ENCODE measurements at places on chromosomes 4 and X.

DNA sequence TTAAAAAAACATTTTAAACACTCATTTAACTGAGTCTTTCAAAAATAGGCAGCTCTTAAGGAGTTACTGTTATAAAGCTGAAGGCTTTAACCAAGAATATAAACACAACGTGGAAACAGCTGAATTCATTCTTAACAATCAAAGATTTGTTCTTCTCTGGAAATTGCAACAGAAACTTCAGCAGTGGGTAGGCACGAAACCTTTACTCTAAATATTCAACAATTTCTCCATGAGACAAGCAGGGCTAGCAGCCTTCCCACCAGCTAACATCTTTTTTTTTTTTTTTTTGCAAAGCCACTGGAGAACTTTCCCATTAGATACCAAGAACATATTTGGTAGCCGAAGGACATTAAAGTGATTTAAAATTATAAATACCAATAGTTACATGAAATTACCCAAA, 78.2 kb upstream of the PRSS48 start:
- DNase-seq: no peak

GRCh38 chr4:53103481-53103880, 241.4 kb downstream of the RASL11B start:
- no peak for DNase-seq

DNA sequence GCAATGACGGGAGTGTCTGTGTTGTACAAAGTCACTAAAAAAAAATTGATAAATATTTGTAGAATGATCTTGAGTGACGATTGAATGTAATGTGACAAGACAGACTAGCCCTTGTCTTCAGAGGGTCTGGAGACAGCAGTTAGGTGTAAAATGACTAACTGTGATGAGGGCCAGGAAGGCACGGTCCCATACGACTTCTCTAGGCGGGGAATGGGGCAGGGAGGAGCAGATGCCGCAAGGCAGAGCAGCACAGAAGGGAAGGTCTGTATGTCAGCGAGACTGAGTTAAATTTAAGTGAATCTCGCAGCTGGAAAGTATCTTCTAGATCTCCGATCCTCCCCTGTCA, 405 bp downstream of the CENPE start:
- DNase-seq: no peak

DNA sequence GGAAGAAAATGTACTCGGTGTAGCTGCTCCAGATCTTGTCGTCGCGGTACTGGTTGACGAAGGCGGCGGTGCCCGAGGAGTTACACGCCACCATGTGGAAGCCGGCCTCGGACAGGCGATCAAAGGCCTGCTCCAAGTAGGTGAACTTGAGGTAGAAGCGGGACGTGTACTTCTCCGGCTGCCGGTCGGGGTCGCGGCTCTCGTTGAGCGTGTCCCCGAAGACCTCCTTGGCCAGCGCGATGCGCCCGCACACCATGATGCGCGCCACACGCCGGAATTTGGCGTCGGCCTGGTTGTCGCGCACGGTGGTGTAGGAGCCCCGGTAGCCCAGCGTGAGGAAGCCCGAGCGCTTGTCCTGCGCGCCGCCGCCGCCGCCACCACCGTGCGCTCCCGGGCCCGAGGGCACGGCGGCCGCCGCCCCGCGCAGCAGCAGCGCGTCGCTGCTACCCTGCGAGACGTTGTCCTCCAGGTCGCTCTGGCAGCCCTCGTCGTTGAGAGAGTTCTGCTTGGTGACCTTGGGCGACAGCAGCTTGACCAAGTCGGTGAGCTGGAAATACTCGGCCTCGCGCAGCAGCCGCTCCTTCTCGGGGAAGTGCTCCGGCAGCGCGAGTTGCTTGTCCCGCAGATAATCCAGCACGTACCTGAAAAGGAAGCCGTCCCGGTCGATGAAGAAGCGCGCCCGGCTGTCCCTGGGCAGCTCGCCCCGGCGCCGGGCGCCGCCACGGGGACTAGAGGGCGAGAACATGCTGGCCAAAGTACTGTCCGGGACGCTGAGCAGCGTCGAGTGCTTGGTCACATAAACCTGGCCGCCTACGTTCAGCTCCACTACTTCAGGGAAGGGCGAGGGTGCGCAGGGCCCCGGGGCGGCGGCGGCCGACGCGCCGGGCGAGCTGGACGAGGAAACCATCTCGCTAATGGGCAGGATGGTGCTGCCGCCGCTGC, 775 bp downstream of the KCTD8 start:
- DNase-seq: no peak

DNA sequence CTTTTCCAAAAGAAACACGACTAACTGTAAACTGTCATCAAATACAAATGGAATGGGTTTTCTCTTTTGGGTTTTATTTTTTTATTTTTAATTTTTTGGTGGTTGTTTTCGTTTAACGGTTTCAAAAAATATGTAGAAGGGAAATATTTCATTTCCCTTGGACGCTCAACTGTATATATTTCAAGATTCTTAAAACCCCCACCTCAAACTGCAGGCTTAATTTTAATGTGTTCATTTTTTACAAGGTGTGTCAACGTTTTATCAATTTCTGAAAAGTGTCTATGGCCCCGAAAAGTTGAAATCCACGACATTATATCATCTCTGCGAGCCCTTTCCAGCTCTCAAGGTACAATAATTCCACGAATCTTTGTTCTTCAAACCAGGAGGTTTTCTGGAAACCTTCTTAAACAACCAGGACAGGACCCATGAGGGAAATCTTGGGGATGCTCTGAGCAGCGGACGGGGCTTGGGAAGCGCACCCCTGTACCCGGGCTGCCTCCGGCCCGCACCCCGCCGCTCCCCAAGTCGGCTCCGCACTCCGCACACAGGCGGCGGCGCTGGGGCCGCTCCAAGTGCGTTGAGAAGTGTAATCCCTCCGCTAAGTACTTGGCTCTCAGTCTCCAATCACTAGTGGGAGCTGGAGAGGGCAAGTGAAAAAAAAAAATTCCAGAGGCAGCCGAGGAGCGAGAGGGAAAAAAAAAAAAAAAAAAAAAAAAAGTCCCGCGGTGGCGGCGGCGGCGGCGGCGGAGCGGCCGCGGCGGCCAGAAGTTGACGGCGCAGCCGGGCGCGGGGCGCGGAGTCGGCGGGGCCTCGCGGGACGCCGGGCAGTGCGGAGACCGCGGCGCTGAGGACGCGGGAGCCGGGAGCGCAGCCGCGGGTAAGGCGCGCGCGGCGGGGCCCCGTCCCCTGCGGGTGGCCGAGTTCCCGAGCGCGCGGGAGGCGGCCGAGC, at the start of gene BMPR1B:
Gene BMPR1B (plus strand): TSS at position 764 of the 949 bp plus-strand sequence. CDS start 346,470 bp downstream, outside the sequence.
- no peak for DNase-seq

DNA sequence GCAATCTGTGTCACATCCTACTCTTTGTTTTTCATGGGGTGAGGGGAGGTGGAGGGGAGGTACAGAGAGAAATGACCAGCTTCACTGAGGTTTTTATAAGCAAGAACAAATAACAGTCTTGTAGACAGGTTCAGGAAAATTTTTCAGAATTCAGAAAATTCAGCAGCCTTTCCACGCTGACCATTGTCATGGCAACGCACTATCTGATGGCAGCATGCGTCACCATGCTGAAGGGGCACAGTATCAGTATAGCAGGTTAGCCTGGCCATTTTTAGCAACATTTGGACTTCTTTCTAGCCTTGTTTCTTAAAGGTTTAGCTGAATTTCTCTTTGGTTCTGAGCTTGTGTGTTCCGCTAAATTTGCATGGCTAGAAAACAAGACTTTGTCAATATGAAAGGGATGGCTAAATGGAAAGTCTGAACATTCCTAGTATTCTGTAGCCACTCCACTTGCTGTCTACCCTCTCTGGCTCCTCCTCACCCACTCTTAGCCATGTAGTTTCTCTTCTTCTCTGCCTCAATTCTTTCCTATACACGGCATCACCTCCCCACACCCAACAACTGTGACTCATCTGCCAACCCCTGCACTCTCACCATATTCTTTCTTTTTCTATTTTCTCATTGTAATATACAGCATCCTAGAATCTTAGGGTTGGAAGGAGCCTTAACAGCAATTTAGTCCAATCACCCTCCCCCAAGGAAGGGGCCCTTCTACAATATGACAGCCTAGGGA, 42.7 kb upstream of the CITED1 start:
- DNase-seq: no peak

DNA sequence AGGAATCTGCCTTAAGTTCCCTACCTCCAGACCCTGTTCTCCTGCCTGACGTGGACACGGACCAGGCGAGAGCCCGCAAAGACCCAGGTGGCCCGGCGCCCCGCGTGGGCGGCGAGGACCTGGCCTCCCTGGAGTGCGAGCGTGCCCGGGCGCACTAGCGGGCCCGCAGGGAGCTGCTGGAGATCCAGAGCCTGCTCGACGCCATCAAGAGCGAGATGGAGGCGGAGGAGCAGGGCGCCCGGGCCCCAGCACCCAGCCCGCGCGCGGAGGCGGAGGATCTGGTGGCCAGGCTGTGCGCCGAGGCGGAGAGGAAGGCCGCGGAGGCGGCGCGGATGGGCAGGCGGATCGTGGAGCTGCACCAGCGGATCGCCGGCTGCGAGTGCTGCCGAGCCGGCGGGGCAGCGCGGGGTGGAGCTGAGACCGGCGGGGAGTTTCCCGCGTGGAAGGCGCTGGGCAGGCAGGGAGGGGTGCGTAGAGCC, 18.2 kb downstream of the MRFAP1 start:
- DNase-seq: no peak

- DNase-seq: no peak
These were observed 691 bp upstream of the USP46 start for GRCh38 chr4:52659722-52660261.

- DNase-seq: no peak
These were observed 1160.1 kb downstream of the NLGN4X start for GRCh38 chrX:5068550-5068949.

DNA sequence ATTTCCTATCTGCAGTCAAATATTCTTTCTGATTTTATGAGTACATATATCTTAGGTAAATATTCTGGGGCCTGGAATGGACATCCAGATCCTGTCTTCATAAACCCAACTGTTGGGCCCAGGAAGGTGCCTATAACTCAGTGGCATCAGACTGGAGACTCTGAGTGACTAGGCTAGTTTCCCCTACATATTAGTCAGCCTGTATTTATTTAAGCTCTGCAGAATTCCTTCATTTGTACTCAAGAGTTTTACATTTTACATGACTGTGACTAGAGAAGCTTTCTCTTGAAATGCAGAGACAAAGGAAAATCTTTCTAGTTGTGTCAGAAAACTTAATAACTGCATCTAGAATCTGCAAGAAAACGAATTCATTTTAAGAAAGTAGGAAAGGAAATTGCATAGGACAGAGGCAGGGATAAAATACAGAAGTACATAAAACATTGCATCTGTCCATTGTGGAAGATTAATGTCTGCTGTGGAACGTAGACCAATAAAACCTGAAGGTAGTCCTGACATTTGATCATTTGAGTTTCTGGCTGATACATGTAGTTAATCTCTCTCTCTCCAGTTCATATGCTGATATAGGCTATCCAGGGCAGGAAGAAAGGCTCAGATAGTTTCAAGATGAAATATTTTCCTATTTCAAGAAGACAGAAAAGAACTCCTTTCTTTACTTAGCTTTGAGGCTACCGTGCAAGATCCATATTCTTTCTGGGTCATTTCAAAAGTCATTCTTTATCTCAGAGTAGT, 78.2 kb downstream of the OPHN1 start:
- DNase-seq: no peak

- DNase-seq: no peak
These were observed 3.5 kb upstream of the C4orf17 start for GRCh38 chr4:99507349-99507748.

GRCh38 chr4:39067451-39067850, 5.4 kb downstream of the KLHL5 start:
- no peak for DNase-seq

GRCh38 chrX:65697915-65698796, 30.7 kb downstream of the MSN start:
- no peak for DNase-seq

- no peak for DNase-seq
These were observed 91.0 kb upstream of the SH3RF1 start for GRCh38 chr4:169361756-169362155.

- no peak for DNase-seq
These were observed 13.8 kb upstream of the ATOH1 start for GRCh38 chr4:93814722-93815121.

- DNase-seq: no peak
These were observed 17.1 kb downstream of the AFP start for GRCh38 chr4:73452953-73453700.

GRCh38 chr4:82799006-82799881, 648 bp upstream of the SCD5 start:
- peak; percentile 86 for DNase-seq

DNA sequence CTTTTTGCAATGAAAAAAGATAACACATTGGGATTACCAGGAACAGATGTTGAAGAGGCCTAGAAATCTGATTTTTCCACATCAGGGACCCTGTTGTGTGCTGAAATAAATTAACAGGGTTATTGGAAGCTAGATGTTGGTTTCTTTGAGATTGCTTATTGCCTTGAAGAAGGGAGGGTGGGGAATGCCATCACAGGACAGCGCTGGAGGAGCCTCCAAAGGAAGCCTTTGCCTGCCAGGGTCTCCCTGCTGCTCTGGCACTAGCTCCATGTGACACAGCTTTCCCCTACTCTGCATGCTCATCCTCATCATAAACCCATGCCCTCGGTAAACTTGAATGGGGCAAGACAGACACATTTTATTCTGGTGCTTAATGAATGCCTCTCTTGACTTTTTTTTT, 76.1 kb downstream of the MID1IP1 start:
- DNase-seq: no peak

DNA sequence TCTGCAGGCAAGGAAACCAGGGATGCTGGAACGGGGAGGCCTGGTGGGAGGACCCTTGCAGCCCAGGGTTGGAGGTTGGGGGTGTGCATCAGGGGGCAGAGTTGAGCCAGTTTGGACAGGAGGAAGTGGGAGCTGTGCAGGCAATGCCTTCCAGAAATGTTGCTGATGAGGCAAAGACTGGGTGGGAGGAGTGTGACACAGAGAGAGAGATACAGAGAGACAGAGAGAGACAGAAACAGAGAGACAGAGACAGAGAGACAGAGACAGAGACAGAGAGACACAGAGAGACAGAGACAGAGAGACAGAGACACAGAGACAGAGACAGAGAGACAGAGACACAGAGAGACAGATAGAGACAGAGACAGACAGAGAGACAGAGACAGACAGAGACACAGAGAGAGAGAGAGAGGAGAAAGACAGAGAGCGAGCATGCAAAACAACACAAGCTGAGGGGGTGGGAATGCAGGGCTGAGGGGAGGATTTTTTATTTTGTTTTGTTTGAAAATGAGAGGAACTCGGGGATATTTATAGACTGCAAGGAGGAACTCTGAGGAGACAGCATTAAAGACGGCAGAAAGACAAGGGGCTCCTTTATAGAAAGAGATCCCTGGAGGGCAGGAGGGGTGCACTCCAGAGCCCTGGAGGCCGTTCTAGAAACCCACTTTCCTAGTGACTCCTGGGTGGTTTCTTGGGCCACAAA, 1.9 kb upstream of the HAUS3 start:
- DNase-seq: peak; percentile 85

DNA sequence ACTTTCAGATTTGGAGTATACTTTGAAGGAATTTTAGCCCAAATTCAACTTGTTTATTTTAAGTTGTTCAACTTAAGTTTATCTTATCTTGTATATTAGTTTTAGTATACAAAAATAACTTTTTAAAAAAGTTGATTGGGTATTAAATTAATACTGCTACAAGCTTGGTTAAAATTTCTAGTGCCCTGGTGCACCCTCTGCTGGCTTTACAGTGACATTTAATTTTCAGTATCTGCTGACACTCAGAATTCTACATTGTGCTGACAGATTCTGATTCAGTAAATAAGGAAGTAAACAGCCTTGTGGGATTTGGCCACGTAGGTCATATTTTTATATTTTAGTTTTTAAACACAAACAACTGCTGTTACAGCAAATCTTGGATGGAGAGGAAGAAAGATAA, 2.9 kb downstream of the EDA start:
- DNase-seq: no peak
